ENCODE measurements at places on chromosomes 5 and 9. TPM values are rescaled to one million over a fixed set of nuclear protein-coding genes. Genes with fewer than 3 reads are reported as not detected.

- H3K4me1 ChIP-seq = peaks cover 6% of the 10 kb centered on the region
- no peaks in the 10 kb centered on the region for H3K27me3 ChIP-seq
- no peak for DNase-seq
- H3K36me3 ChIP-seq = no peaks in the 10 kb centered on the region
- H3K4me3 ChIP-seq = peak overlapping the region; percentile 65
- H3K27ac ChIP-seq = no peak overlapping the region
Measured at GRCh38 chr9:136326061-136326760, 1.1 kb upstream of the GPSM1 start.

DNA sequence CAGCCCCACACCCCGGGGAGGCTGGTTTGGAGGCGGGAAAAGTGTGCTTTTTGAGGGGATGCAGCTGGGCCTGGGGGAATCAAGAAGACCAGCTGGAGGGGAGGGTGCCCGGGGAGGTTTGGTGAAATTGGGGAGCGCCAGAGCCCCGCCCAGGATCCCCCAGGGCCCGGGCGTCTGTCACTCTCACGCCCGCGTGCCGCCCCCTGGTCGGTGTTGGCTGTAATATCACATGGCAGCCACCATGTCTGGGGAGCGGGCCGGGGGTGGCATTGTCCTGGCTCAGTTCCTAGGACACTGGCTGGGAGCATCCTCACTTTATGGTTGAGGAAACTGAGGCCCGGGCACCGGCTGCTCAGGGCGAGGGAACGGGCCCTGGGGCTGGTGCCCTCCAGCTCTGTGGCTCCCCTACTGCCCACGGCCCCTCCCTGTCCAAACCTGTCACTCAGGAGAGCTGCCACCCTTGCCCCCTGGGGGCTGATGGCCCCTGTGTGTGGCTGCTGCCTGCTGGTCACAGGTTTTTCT, 27.5 kb downstream of the ASS1 start:
- no peaks in the 10 kb centered on the region for H3K36me3 ChIP-seq
- DNase-seq = no peak
- no peaks in the 10 kb centered on the region for H3K4me1 ChIP-seq
- peaks cover 27% of the 10 kb centered on the region for H3K27me3 ChIP-seq
- no peak overlapping the region for H3K4me3 ChIP-seq

The SH3PXD2B gene
- 0.38 TPM for total RNA-seq

GRCh38 chr5:136190904-136191303, 2.1 kb downstream of the SMIM32 start:
- no peak for DNase-seq
- H3K27me3 ChIP-seq = peaks cover 46% of the 10 kb centered on the region
- H3K36me3 ChIP-seq = peaks cover 3% of the 10 kb centered on the region
- H3K4me1 ChIP-seq = peaks cover 2% of the 10 kb centered on the region
- no peak overlapping the region for H3K4me3 ChIP-seq
- H3K27ac ChIP-seq = no peak overlapping the region

GRCh38 chr5:150052956-150053712, 33.2 kb downstream of the CSF1R start:
- H3K27ac ChIP-seq = peak overlapping the region; percentile 40
- H3K4me1 ChIP-seq = peaks cover 4% of the 10 kb centered on the region
- H3K27me3 ChIP-seq = no peaks in the 10 kb centered on the region
- H3K4me3 ChIP-seq = no peak overlapping the region
- peak; percentile 32 for DNase-seq

DNA sequence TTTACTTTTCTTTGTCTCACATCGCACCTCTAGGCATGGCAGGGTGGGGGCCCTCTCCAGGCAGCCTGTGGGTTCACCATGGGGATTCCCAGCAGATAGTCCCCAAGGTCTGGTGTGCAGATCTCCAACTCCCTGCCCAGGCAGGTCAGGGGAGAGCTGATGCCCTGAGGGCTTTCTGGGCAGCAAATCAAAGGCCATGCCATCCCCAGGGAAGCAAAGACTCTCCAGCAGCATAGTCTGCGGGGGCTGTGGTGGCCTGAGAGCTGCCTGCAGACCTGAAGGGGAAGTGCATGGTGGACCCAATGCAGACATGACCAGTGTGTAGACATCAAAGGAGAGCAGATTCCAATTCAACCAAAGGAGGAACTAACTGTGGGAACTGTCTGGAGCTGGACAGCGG, 7.7 kb downstream of the NEURL1B start:
- H3K4me3 ChIP-seq = no peak overlapping the region

GRCh38 chr9:91162784-91163443, 198.8 kb downstream of the AUH start:
- H3K4me3 ChIP-seq = peak overlapping the region; percentile 71
- H3K27me3 ChIP-seq = no peaks in the 10 kb centered on the region
- DNase-seq = peak; percentile 92
- peaks cover 3% of the 10 kb centered on the region for H3K36me3 ChIP-seq
- H3K4me1 ChIP-seq = peaks cover 64% of the 10 kb centered on the region

- no peak overlapping the region for H3K4me3 ChIP-seq
- no peaks in the 10 kb centered on the region for H3K27me3 ChIP-seq
- DNase-seq = no peak
- no peaks in the 10 kb centered on the region for H3K4me1 ChIP-seq
- no peaks in the 10 kb centered on the region for H3K36me3 ChIP-seq
Measured at GRCh38 chr9:73426269-73426668, 274.6 kb downstream of the ANXA1 start.

- no peaks in the 10 kb centered on the region for H3K4me1 ChIP-seq
- no peaks in the 10 kb centered on the region for H3K27me3 ChIP-seq
- DNase-seq = no peak
- H3K27ac ChIP-seq = no peak overlapping the region
- no peak overlapping the region for H3K4me3 ChIP-seq
Measured at GRCh38 chr5:107067395-107067794, 603.3 kb downstream of the EFNA5 start.

GRCh38 chr5:41263335-41263734, 50.0 kb upstream of the C6 start:
- DNase-seq = no peak
- H3K27ac ChIP-seq = no peak overlapping the region
- no peaks in the 10 kb centered on the region for H3K36me3 ChIP-seq
- H3K4me3 ChIP-seq = no peak overlapping the region
- no peaks in the 10 kb centered on the region for H3K4me1 ChIP-seq

The COL5A1 gene
- total RNA-seq = 0.29 TPM

The SPAG8 gene
- 1.1 TPM for total RNA-seq

The DBH gene
- not detected for total RNA-seq

- H3K36me3 ChIP-seq = peaks cover 4% of the 10 kb centered on the region
- H3K27ac ChIP-seq = no peak overlapping the region
- DNase-seq = no peak
- H3K4me3 ChIP-seq = no peak overlapping the region
- no peaks in the 10 kb centered on the region for H3K4me1 ChIP-seq
- H3K27me3 ChIP-seq = peaks cover 11% of the 10 kb centered on the region
Measured at GRCh38 chr5:6818594-6819511, 105.6 kb downstream of the TENT4A start.

DNA sequence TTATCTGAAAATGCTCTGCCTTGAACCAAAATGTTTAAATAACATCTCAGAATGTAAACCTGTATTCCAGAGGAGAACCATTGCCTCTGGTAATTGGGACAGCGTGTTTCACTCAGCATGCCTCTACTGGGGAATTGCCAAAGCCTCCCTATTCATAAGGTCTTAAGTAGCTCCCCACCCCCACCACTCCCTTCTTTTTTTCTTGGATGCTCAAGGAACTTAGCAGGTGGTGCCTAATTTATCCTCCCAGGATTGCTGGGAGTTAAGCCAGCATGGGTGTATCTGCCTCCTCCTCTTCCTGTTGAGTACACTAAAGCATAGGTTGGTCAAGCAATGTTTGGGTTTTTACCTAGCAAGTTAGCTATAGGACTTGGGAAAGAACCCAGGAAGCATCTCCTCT, 220.2 kb downstream of the DMAC1 start:
- no peaks in the 10 kb centered on the region for H3K4me1 ChIP-seq
- H3K27ac ChIP-seq = no peak overlapping the region
- no peak overlapping the region for H3K4me3 ChIP-seq
- no peaks in the 10 kb centered on the region for H3K36me3 ChIP-seq

The ADRA1B gene
- total RNA-seq = not detected

DNA sequence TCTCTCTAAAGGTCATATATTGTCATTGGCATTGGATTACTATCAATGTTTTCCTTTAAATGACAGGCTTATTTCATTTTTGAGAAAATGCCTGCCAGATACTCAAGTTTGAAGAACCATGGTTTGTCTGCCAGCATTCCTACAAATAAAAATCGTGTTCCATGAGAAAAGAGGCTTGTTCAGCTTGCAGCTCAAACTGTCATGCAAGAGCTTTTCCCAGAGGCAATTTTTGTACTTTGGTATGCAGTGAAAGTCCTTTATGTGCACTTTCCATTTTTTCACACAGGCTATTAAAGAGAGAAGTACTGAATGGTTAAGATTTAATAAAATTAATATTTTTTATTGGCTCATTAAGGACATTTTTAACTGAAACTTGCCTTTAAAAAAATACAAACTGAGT, 110.4 kb downstream of the FBXO4 start:
- H3K27me3 ChIP-seq = peaks cover 18% of the 10 kb centered on the region
- no peaks in the 10 kb centered on the region for H3K4me1 ChIP-seq
- no peaks in the 10 kb centered on the region for H3K36me3 ChIP-seq
- no peak overlapping the region for H3K4me3 ChIP-seq

GRCh38 chr5:124888050-124888506, 141.6 kb upstream of the ZNF608 start:
- no peaks in the 10 kb centered on the region for H3K36me3 ChIP-seq
- H3K27me3 ChIP-seq = no peaks in the 10 kb centered on the region
- no peaks in the 10 kb centered on the region for H3K4me1 ChIP-seq
- no peak for DNase-seq
- no peak overlapping the region for H3K4me3 ChIP-seq
- no peak overlapping the region for H3K27ac ChIP-seq

- peak; percentile 21 for DNase-seq
- H3K27ac ChIP-seq = no peak overlapping the region
- H3K36me3 ChIP-seq = no peaks in the 10 kb centered on the region
- no peaks in the 10 kb centered on the region for H3K4me1 ChIP-seq
- no peak overlapping the region for H3K4me3 ChIP-seq
Measured at GRCh38 chr9:100700689-100701318, 122.9 kb downstream of the CAVIN4 start.

DNA sequence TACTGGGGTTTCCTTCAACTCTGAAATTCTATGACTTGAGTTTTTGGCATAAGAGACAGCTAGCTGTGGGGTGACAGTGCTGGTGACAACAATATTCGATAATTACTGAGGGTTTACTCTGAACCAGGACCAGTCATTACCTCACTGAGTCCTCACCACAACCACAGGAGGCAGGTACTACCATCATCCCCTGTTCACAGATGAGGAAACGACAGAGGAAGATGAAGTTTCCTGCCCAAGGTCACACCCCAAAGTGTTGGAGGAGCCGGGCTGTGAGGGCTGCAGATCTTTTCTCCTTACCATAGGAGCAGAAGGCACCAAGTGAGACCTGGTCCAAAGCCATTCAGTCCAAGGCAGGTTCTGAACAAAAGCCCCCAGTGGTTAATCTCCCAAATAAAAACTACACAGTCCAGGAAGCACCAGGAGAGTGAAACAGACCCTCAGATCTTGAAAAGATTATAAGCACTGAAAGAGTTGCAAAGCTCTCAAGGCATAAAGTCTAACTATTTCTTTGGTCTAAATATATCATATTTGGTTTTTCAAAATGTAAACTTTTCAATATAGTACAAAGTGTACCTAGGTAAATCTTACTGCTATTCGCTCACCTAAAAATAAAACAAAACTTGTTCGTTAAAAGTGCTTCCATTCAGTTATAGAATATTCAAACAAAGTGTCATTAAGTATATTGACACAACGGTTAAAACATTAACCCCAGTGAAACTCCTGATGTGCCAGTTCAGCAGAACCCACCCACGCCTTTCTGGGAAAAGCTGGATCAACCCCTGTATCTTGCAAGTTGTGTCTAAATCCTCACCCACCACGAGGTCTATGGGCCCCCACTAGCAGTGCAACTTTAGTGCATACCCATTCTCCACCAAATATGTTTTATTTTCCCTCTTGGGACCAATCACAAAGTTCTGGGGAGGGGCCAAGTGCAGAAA, 82.6 kb upstream of the EQTN start:
- no peak overlapping the region for H3K4me3 ChIP-seq
- peak; percentile 68 for DNase-seq
- no peak overlapping the region for H3K27ac ChIP-seq
- H3K27me3 ChIP-seq = no peaks in the 10 kb centered on the region
- peaks cover 5% of the 10 kb centered on the region for H3K4me1 ChIP-seq

- DNase-seq = no peak
- H3K4me3 ChIP-seq = no peak overlapping the region
- H3K27ac ChIP-seq = no peak overlapping the region
- H3K36me3 ChIP-seq = no peaks in the 10 kb centered on the region
Measured at GRCh38 chr9:15843931-15844330, 291.1 kb downstream of the CCDC171 start.

GRCh38 chr9:135340143-135340655, 139.4 kb upstream of the PPP1R26 start:
- no peaks in the 10 kb centered on the region for H3K4me1 ChIP-seq
- H3K36me3 ChIP-seq = no peaks in the 10 kb centered on the region
- DNase-seq = no peak

- no peaks in the 10 kb centered on the region for H3K36me3 ChIP-seq
- H3K27me3 ChIP-seq = no peaks in the 10 kb centered on the region
- no peak overlapping the region for H3K4me3 ChIP-seq
- H3K27ac ChIP-seq = no peak overlapping the region
Measured at GRCh38 chr9:127166651-127167524, 44.5 kb upstream of the ANGPTL2 start.

- no peak overlapping the region for H3K4me3 ChIP-seq
- H3K27me3 ChIP-seq = peaks cover 2% of the 10 kb centered on the region
- no peaks in the 10 kb centered on the region for H3K4me1 ChIP-seq
- no peak for DNase-seq
Measured at GRCh38 chr9:110996436-110997220, 41.6 kb downstream of the LPAR1 start.

GRCh38 chr5:38273626-38274025, 15.3 kb downstream of the EGFLAM start:
- H3K4me3 ChIP-seq = no peak overlapping the region
- no peak for DNase-seq
- no peaks in the 10 kb centered on the region for H3K36me3 ChIP-seq

GRCh38 chr5:80048084-80048780, 13.1 kb downstream of the THBS4 start:
- peaks cover 12% of the 10 kb centered on the region for H3K27me3 ChIP-seq
- no peaks in the 10 kb centered on the region for H3K36me3 ChIP-seq
- H3K27ac ChIP-seq = no peak overlapping the region
- no peak for DNase-seq
- H3K4me3 ChIP-seq = no peak overlapping the region
- no peaks in the 10 kb centered on the region for H3K4me1 ChIP-seq

- no peak overlapping the region for H3K4me3 ChIP-seq
- no peaks in the 10 kb centered on the region for H3K27me3 ChIP-seq
- H3K4me1 ChIP-seq = no peaks in the 10 kb centered on the region
- no peak overlapping the region for H3K27ac ChIP-seq
Measured at GRCh38 chr9:98760231-98760630, 36.1 kb downstream of the ANKS6 start.

DNA sequence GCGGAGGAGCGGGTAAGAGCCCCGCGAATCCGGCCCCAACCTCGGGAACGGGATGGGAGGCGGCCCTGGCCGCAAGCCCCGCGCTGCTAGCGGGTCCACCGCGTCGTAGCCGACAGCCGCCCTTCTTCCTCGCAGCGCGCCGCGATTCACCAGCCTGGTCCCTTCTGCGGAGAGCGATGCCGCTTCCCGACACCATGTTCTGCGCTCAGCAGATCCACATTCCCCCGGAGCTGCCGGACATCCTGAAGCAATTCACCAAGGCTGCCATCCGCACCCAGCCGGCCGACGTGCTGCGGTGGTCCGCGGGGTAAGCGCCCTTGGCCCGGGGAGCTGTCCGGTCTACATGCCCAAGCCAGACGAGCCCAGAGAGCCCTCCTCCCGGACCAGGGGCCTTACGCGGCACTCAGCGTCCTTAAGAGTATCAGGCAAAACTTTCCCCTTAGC, 335 bp downstream of the ROPN1L start:
- H3K4me3 ChIP-seq = peak overlapping the region; percentile 72
- H3K4me1 ChIP-seq = peaks cover 31% of the 10 kb centered on the region
- no peak overlapping the region for H3K27ac ChIP-seq
- H3K27me3 ChIP-seq = peaks cover 8% of the 10 kb centered on the region
- DNase-seq = peak; percentile 24
- H3K36me3 ChIP-seq = no peaks in the 10 kb centered on the region

All from activated CD8-positive, alpha-beta T cell treated with anti-CD3 and anti-CD28 coated beads for 36 hours (primary cell).